Fibroblast of villous mesenchyme (primary cell): ENCODE measurements at places on chromosomes 5 and 9. TPM values are rescaled to one million over a fixed set of nuclear protein-coding genes. Genes with fewer than 3 reads are reported as not detected.

Gene CDK9
- total RNA-seq: 37.0 and 50.1 TPM in 2 replicates

Gene CAVIN4
- total RNA-seq: 0.64 and 1.3 TPM in 2 replicates

Gene SPATA31E1
- not detected in 2 replicates for total RNA-seq

Gene SLC34A1
- not detected in 2 replicates for total RNA-seq

Gene TMC1
- under 0.01 and 1.3 TPM in 2 replicates for total RNA-seq

DNA sequence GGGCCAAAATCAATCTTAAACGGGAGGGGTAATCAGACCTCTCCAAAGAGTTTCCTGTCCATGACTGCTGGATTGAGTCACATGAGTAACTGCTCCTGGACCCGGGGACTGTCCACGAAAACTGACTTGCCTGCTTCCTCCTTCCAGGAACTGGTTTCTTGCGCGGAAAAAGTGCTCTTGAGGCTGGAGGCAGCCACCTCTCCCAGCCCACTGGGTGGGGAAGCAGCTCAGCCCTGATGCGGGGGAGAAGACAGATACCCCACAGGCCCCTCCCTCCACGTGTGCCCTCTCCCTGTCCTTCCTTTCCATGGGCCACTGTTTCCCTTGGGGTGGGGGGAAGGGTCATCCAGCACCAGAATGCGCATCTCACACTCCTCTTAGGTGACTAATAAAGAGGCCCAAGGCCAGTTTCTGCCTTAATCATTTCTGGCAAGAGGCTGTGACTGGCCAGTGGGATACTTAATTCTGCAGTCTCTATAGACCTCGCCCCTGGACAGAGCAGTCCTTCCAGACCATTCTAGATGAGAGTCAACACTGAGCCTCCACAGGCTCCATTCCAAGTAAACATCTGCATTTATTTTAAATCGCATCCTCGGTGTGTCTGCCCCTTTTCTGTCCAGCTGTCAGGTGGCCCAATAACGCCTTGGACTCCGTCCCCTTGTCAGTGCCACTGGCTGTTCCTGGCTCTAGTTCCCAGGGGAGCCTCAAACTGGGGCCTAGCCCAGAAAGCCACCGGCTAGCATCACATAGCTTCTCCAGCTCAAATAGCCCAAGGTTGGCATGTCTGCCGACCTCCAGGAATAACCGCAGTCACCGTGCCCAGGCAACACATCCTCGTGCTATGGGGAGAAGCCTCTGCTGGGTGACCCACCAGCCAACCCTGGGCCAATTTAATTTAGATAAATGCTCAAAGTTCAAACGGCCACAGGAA is 12.0 kb downstream of the REXO4 start:
- no peak for DNase-seq

DNA sequence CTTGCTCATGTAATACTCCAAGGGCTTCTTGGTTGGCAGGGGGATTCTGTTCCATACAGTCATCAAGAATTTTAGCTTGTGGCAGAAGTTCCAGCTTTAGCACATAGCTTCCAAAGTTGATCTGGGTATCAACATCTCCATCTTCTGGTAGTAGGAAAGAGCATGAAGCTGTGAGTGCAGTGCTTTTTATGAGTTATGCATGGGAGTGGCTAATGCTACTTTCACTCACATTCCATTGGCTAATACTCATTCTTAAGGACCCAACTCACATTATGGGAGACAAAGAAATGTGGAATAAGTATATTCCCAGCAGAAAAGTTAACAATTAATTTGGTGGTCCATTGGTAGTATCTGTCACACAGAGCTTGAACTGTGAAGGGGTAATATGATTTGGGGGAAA is 194.2 kb upstream of the CHD1 start:
- DNase-seq: no peak

DNA sequence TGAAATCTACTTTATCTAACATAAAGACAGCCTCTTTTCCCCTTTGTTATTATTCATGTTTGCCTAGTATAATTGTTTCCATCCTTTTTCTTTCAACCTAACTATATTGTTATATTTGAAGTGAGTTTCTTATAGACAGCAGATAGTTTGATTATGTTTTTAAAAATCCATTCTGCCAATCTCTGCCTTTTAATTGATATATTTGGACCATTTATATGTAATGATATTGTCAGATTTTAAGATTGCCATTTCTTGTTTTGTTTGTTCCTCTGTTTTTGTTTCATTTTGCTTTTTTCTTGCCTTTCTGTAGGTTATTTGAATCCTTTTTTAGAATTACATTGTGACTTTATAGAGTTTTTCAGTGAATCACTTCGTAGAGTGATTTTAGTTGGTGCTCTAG is 74.8 kb upstream of the TMEM171 start:
- DNase-seq: no peak

DNA sequence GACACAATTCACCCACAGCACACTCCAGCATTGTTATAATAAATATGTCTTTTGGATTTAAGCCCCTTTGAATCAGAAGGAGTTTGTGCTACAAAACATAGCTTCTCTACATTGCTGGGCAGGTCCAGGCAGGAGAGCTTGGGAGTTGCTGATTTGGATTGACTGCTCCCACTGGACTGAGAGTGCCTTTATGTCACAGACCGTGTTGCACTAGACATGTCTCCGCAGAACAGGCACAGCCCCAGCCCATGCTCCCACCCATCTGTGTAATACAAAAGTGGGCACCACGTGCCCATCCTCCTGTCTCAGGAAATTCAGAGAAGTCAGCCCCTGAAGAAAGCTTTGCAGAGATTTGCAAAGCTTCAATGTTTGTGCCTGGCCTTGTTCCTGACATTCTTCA is 117.1 kb downstream of the MED10 start:
- no peak for DNase-seq

DNA sequence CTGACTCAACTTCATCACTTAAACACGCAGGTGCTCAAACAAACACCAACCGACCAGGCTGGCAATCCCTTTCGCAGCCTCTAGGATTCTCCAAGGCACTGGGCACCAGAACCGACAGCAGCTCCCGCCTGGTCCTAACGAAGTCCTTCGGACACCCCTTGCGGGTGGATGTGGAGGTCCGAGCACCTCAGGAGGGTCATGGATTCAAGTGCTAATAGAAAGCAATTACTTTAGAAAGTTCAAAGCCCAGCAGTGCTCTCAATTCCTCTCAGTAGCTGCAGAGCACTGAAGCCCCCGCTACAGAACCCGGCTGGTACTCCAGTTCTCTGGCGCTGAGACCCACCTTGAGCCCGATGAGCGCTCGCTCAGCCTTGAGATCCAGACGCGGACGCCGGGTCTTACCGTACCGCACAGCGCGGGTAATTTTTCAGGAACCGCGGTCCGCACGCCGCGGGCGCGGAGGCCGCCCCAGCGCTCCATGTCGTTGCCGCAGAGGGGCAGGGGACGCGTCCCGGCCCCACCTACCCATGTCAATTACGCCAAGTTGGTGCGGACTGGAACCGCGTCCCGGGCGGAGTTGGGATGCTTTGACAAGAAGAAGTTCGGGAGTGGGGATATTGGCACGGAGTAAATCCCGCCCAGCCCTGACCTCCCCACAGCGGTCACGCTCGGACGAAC is 638 bp downstream of the MARCHF3 start:
- DNase-seq: peak; percentile 63

DNA sequence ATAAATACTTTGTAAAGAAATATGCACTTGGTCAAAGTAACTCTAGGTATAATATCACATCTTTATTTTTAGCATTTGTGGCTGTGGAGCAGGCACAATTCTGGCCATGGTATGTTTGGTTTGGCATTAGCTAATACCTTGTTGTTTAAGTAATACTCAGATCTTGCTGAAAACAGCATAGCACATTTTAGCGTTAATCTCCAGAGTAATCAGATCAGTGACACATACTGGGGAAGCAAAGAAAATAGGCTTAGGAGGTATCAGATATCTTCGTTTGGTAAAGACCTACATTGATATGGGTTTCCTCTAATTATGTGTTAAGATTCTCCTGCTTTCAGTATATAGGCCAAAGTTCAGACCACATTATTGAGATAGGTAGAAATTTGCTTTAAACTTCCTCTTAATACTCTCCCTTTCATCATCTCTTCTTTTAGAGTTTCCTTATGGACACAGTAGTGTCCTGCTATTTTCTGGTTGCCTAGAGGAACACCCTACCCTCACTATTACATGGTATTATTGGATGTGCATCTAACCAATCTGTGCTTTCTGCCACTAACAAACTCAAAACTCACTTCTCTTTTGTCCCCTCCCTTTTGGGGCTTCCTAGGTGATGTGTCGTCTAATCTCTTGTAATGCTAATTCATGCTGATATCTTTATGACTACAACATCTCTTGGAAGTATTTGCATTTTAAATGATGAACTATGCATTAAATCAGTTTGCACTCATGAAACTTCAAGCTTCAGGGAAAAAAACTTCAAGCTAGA is 437.3 kb upstream of the ADAMTSL1 start:
- DNase-seq: no peak

DNA sequence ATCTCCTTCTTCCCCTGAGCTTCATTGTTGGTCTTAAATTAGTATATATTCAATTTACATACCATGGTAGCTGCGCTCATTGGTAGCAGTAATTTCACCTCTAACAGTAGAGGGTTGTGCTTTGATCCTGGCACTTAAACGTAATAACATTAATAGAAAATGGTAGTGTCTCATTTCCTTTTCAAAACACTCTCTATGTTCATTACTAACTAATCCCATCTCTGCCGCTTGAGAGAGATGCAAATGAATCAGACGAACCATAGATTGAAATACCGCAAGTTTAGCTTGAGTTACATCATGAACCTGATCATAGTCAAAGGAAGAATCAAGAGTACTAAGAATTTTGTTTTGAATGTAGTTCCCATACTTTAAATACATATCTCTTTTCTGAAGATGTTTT is 2.2 kb downstream of the THBS4 start:
- no peak for DNase-seq

DNA sequence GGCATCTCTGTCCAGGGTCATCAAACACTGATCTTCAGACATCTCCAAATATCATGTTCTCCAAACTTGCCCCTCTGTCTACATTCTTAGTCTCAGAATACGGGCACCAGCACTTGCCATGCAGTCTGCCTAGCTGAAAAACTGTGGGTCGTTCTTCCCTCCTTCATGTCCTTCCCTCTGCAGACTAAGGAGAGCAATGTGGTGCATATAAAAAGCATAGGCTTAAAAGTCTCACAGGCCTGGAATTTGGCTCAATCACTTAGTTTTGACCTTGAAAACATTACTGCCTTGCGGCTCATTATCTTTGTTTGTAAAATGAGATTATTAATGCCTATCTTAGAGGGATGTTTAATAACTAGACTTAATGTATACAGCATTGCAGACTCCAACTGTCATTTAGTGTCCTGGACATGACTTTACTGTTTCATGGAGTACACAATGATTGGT is 362.8 kb downstream of the NPR3 start:
- DNase-seq: peak; percentile 68

DNA sequence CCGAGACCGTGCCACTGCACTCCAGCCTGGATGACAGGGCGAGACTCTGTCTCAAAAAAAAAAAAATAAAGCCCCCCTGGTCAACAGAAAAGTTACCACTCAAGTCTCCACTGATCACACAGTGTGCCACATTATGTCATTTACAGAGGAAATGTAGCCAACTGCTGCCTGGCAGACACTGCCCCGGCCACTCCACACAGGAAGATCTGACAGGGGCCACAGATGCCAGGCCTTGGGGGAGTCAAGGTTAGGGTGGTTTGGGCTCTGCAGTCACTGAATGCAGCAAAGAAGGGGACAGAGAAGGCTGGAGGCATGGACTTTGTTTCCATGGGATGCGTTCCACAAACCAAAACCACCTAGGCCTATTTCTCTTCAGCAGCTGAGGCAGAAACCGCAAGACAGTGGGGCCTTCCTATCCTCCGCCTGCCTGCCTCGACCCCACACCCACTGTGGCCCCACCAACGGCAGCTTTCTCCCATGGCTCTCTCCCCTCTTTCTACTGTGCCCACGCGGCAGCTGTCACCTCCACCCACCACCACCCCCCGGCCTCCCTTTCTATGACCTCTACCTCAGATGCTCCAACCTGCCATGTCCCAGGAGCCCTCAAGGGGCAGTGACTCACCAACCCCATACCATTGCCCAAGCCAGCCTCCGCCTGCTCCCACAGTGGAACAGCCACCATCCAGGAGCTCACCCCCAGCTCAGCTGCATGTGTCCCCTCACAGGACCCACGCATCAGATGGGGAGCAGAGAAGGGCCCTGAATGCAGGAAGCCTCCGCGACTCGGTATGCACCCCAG is 12.4 kb downstream of the IPPK start:
- no peak for DNase-seq

- peak; percentile 93 for DNase-seq
Observed at GRCh38 chr5:65926276-65926783, at the start of gene ERBIN. ERBIN (plus strand) TSS chr5:65926575; CDS start chr5:65992719, 66,144 bp downstream.

- no peak for DNase-seq
Observed at GRCh38 chr5:175652741-175653663, 4.9 kb upstream of the HRH2 start.

DNA sequence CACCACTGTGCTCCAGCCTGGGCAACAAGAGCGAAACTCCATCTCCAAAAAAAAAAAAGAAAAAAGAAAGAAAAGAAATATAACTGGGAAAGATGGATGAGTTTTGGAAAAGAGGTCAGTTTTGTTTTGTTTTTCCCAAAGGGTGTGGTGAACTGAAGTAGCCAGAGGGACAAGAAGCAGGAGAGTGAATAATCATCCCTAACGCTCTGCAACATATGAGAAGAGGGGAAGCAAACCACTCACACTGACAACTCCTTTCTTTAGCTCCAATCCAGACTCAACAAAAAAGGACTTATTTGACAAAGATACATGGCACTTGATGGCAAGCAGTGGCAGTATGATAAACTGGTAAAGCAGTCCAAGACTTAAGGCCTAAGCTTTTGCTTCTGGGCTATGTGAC is 176.1 kb upstream of the HMHB1 start:
- no peak for DNase-seq

DNA sequence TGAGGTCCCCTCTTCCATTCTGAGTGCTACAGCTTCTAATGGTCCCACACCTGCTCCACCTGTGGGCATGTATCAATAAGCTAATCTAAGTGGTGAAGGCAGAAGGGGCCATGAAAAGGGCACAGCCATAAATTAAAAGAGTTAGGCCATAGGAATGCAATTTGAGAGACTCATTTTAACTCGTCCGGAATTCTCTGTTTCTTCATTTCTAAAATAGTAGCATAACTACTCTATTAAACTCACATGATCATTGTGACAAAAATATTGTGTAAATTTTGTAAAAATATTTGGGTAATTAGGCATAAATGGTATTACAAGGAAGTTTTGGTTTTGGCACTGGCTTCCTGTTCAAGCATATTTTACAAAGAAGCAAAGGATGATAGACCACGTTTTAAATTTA is 103.1 kb upstream of the TXNDC8 start:
- no peak for DNase-seq
